ENCODE measurements at places on chromosomes 1 and 21.

- no peak for DNase-seq
Measured at GRCh38 chr21:41488080-41488479, 19.9 kb downstream of the TMPRSS2 start.

DNA sequence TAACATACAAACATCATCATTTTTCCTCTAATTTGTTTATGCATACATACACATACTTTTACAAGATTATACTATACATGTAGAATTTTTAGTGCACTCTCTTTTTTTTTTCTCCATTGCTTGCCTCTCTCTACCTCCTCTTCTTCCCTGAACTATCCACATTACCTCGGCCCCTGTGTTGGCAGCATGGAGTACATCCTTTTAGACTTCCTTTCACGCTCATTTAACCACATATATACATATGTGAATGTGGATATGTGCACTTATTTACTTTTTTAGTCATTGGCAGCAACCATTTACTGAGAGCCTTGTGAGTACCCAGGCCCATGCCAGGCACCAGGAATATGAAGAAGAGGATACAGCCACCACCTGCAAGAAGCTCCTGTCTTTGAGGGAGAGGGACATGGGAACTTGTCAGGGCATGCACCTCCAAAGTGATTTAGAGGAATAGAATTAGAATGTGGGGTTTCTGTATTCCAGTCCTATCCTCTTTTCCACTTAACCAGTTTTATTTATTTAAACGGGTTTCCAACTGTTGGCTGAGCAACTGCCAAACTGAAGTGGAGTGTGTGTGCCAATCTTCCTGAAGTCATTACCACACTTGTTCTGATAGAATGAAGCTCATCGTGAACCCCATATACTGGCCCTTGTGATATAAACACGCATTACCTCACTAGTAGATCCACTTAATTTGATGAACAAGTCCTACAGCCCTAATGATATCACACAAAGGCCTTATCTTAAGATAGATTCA is 212.6 kb downstream of the TNR start:
- DNase-seq: no peak

DNA sequence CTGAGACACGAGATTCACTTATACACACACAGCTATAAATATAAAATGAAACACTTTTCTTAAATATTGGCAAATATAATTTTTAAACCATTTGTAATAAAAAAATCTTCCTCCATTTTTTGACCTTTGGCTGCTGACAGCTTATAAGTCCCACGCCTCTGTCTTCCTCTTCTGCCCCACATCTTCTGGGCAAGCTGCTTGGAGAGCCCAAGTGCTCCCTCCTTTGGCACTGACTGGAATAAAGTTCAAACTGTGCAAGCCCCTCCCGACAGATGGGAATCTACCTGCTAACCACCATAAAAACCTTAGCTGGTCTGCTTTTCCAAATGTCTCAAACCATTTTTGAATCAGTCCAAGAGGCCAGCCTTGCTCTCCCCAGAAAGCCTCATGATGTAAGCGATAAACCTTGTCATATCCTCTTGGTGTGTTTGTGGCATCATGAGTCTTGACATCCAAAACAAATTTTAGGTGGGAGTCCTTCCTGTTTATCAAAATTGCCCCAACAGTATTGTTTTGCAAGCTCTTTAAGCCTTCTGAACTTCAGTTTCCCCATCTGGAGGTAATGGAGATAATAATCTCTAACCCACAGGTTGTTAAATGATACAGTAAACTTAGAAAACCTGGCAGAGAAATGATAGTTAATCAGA is 99.8 kb downstream of the SNX7 start:
- DNase-seq: no peak

GRCh38 chr1:50880373-50880772 is 79.7 kb downstream of the FAF1 start:
- DNase-seq: no peak

DNA sequence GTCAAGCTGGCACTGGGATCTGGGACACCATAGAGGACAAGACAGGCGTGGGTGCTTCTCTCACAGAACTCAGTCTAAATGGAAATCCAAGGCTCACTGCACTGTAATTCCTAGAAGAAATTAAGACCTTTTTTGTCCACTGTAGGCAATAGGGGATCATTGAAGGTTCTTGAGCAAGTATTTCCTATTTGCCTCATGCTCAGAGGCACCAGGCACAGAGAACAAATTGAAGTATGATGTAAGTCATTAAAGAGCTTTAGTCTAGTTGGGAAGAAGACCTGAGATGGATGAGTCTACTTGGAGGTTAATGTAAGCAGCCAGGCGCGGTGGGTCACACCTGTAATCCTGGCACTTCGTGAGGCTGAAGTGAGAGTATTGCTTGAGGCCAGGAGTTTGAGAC is 34.6 kb downstream of the EIF2D start:
- no peak for DNase-seq

GRCh38 chr1:214316593-214316992 is 35.6 kb downstream of the SMYD2 start:
- peak; percentile 32 for DNase-seq

- no peak for DNase-seq
Measured at GRCh38 chr1:57672346-57673140, 248.7 kb upstream of the DAB1 start.

DNA sequence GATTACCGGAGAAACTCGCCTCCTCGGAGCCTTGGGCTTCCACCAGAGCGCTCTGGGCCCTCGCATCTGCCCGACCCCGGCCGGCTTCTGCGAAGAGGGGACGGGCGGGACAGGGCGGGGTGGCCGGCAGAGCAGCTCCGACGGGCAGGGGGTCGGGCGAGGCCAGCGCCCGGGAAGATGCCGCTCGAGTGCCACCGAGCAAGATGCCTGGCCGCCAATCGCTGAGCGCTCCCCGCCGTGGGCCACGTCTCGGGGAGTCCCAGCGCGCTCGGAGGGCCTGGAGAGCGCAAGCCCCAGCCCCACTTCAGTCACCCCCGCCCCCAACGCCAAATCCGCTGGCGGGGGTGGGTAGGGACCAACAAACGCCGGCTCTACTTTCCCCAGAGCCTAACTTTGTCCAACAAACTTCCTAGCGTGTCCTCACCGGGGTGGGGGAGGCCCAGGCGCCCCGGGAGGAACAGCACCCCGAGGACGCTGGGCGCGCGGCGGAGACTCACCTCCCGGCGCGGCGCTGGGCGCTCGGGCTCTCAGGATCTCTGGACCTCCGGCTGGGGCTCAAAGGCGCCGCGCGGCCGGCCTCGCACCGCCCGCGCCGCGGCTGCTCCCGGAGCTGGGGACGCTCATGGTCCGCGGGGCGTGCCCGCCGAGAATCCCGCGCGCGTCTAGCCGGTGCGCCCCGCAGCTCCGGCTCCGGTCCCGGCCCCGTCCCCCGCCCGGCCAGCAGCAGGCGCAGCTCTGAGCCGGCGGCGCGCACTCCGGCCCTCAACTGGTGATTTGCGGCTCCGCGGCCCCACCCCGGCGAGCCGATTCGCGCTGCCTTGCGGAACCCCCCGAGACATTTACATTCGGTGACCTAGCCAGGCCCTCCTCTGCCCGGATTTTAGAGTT is at the start of gene BCAR3:
TSS of gene BCAR3 (minus strand) at position 737 of the 888 bp plus-strand sequence. CDS start 6,907 bp downstream, outside the sequence.
- peak; percentile 90 for DNase-seq

GRCh38 chr1:230400007-230400344 is 26.2 kb downstream of the PGBD5 start:
- no peak for DNase-seq

- no peak for DNase-seq
Measured at GRCh38 chr21:21664871-21665270, 666.7 kb downstream of the NCAM2 start.

GRCh38 chr1:59804301-59804700 is 10.4 kb upstream of the HOOK1 start:
- no peak for DNase-seq

- DNase-seq: no peak
Measured at GRCh38 chr1:202063093-202063492, 52.7 kb downstream of the ELF3 start.

GRCh38 chr1:241212628-241213027 is 144.4 kb downstream of the RGS7 start:
- DNase-seq: no peak

DNA sequence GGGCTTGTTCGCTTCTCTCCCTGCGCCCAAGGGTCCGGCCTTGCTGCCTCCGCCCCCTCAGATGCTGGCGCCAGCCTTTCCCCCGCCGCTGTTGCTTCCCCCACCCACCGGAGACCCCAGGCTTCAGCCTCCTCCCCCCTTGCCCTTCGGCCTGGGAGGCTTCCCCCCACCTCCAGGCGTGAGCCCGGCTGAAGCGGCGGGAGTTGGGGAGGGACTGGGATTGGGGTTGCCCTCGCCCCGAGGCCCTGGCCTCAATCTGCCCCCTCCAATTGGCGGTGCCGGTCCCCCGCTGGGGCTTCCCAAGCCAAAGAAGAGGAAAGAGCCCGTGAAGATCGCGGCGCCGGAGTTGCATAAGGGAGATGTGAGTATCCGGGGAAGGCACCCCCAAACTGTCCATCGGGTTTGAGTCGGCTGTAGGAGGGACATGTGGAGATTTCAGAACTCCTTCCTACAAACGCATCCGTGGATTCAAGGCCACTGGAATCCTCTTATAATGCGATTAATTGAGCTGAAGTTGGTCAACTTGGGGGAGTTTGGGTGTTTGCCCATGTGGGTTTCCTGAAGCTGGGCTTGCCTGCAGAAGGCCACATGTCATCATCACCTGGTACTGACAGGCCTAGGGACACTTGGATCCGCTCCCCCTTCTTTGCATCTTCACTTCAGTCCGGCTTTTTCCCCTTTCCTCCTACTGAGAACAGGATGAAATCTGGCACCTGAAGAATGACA is 707 bp downstream of the PRCC start:
- peak; percentile 36 for DNase-seq

DNA sequence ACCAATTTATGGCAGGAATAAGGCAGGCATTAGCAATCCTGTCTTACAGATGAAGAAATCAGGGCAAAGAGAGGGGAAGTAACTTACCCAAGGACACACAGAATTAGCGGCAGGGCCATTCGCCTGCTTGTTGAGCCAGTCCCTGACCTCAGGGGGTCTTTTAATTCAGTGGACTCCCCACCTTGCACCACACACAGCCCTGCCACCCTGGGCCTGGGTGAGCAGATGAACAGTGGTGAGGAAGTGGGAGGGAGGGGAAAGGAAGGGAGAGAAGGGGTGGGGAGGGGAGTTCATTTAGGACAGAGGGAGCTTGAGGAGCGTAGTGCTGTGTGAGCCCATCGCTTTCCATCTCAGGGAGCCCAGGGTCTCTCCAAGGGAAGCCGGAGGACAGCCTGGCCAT is 34.7 kb downstream of the GLIS1 start:
- no peak for DNase-seq

DNA sequence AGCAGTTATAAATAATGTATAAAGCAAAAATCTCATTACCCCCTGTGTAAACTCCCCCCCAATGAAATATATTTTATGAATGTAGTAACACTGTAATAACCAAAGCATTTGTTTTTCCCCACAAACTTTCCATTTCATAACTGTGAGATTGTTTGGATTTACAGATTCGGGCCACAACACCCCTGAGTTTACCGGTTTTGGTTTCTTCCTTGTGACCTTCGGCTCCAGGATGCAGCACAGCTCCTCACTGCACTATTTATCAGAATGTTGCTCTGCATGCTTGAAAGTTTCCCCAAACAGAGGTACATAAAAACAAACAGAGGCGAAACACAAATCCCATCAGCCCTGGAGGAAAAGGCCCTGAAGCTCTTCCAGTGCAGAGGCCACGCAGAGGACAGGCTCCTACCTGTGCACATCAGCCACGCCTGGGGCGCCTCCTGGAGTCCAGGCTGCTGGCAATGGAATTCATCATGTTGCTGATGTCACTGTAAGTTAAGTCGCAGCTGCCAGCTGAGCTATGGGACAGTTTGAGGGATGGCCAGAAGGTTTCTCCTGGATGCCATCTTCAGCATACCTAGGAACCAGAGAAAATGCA is 122.0 kb downstream of the LMO4 start:
- DNase-seq: no peak

Measured in GM03348 (cell line).